A673 (cell line): ENCODE measurements at places on chromosomes 1 and 21.

- DNase-seq = no peak
Observed at GRCh38 chr1:225707824-225708223, 54.9 kb upstream of the ENAH start.

DNA sequence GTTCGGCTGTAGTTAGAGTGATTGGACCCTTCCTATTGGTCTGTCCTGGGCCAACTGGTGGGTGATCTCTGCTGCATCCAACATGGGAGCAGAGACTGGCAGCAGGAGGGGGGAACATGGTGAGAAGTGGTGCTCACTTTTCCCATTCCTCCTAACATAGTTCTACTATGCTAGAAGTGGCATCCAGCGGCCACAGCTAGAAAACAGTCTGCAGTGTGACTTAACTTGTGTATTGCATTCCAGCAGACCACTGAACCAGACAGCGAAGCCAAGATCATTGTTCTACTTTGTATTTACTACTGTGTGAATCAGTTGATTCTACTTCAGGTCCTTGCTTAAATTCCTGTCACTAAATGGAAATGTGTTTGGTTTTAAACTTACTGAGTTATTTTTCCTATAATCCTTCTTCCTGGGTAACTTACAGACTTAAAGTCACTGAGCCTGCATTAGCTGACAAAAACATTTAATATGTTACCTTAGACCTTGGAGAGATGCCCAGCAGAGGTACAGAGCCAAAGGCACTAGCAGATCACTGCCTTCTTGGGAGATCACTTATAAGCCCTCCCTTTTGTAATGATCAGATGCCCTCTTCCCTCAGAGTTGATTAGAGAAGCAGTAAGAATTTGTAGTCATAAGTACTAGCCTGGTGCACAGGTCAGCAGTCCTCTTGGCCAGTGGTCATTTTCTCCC lies 8.2 kb downstream of the FABP3 start:
- no peak for DNase-seq

- DNase-seq = no peak
Observed at GRCh38 chr1:1758059-1758621, 20.1 kb downstream of the NADK start.

DNA sequence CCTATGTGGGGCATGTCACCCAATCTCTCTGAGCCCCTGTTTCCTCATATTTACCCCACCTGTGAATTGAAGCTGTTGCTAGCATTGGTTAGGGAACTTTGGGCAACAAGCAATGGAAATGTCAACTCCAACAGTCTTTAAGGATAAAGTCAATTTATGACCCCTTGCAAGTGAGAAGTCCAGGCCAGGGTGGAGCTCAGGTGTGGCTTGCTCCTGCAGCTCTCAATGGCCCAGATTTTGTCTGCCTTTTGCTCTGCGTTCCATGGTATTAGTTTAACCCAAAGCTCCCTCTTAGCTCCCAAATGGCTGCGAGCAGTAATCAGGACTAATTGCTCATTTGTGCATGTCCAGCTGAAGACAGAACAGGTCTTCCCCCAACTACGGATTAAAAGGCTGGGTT lies 70.4 kb upstream of the ABCG1 start:
- no peak for DNase-seq

- DNase-seq = no peak
Observed at GRCh38 chr1:62362061-62362917, 43.1 kb upstream of the KANK4 start.

DNA sequence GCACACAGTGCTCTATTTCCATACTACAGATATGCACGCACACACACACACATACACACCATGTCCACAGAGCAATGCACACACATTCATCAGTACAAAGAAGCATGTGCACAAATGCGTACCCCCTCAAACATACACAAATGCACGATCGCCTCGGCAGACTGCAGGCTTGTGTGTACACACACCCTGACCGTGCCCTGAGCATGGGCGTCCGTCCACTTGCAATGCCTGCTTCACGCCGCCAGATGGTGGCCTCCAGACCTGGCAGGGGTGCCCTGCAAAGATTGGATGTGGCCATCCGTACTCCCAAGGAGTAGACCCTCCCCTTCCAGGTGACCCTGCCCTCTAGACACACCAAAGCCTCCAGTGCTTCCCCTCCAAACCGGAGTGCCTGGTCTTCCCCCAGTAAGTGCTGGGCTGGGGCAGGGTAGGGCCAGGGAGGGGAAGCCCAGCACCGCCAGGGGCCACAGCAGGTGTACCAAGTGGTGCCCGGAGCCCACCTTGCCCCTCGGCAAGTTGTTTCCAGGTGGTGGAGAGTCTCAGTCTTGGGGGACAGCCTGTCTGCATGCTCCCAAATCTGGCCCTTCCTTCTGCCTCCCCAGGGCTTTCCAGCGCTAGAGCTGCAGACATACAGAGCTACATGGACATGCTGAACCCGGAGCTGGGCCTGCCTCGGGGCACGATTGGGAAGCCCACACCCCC lies 20.6 kb downstream of the ESPN start:
- no peak for DNase-seq

GRCh38 chr1:162236201-162236600 lies 140.5 kb downstream of the SPATA46 start:
- DNase-seq = no peak

- no peak for DNase-seq
Observed at GRCh38 chr1:55747408-55747841, 532.3 kb upstream of the USP24 start.

GRCh38 chr1:13570924-13571323 lies 12.7 kb upstream of the PDPN start:
- no peak for DNase-seq

DNA sequence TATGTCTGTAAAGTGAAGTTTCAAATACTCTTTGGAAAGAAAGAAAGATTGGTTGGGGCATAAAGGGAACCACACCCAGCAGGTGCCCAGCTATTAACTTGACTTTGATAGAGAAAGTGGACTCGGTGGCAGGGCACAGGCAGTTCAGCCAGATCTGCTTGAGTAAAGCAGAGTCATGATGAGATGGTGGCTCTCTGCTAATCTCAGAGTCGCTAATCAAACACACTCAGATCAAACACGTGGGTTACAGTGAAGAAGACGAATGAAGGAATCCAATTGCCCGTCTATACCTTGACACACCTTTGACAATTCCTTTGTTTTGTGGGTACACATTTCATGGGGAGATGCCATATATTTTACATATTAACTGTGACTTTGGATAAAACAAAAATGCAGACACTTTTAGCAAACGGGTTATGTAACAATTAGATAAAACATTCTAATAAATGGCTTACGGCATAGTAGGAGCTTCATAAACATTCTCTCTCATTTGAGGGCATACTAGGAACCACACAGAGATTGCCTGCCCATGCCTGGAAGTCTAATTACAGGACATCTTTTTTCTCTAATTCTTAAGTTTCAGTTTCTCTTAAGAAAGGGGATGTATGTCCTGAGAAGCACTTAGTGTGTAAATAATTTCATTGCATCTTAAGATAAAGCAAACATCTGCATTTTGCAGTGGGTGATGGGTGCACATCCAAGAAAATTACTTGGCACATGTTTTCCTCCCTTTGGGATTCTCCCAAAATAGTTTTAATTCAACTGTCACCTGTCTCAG lies 7.2 kb downstream of the CBR1 start:
- no peak for DNase-seq

- no peak for DNase-seq
Observed at GRCh38 chr1:29629401-29629800, 393.1 kb downstream of the PTPRU start.

DNA sequence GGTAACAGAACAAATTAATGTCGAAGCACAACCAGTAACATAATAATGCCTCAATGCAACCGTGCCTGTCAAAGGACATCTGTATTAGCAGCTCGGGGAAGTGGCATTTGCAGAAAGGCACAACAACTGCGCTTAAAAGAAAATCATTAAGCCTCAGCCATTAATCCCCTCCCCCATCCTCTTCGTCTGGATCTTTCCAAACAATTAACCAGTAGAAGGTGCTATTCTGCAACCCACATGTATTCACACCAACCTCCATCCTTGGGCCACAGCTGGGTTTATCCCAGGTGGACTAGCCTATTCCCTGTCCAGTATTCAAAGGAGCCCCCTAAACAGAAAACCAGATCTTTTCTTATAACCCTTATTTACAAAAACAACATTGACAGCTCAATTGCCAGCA lies 2.6 kb downstream of the RERE start:
- peak; percentile 29 for DNase-seq

DNA sequence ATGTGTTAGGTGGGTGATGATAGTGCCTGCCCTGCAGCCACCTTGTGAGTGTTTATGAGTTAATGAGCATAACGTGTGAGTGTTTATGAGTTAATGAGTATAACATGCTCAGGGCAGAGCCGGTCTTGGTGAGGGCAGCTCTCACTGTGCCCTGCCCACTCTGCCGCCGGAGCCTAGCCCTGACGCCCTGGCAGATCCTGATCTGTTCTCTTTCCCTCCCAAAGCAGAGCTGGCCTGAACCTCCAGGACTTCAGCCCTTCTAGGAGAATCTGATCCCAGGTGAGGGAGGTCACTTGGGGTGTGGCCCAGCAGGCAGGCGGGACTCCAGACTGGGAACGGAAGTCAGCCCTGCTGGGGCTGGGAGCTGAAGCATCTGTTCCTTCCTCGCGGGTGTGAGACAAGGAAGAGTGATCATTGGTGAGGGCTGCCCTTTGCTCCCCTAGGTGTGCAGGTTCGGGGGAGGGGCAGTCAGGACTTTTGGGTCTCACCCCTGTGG lies 5.7 kb downstream of the FBLIM1 start:
- no peak for DNase-seq

- no peak for DNase-seq
Observed at GRCh38 chr1:52880206-52880605, 37.6 kb downstream of the ZYG11A start.

GRCh38 chr1:229043115-229043514 lies 227.8 kb upstream of the RAB4A start:
- DNase-seq = no peak

DNA sequence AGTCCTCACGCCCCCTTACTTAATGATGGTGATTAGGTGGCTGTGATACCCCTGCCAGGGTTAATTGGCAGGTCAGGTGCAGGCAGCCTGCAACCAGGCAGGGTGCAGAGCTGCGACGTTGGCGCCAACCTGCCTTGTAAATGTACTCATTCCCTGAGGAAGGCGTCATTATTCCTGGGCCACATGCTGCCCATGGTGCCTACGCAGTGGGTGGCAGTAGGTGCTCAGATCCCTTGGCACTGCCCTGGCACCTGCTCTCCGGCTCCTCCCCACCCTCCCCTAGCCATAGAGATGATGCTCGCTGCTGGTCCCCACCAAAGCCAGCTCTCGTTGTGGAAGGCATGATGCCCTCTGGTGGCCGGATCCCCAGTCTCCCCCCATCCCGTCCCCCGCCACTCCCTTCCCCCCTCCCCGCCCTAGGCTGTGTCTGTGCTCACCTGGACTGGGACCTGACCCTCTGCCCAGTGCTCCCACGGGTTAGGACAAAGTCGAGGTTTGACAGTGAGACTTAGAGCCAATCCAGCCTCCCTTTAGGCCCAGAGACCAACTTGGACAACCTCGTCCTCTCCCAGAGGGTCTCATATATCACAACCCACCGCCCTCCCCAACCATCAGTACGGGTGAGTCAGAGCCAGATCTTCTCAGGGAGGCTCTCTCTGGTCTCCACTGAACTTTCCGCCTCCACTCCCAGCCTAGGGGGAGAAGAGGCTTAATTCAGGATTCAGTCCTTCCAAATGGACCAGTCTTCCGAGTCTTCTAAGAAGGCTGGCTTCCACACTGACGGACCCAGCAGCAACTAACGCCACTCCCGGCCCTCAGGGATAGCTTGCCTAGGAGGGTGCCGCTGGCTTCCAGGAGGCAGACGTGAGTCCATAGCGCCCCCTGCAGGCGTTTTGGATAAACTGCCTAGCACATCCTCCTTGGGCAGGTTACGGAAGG lies 5.7 kb downstream of the KRTCAP2 start:
- peak; percentile 93 for DNase-seq

DNA sequence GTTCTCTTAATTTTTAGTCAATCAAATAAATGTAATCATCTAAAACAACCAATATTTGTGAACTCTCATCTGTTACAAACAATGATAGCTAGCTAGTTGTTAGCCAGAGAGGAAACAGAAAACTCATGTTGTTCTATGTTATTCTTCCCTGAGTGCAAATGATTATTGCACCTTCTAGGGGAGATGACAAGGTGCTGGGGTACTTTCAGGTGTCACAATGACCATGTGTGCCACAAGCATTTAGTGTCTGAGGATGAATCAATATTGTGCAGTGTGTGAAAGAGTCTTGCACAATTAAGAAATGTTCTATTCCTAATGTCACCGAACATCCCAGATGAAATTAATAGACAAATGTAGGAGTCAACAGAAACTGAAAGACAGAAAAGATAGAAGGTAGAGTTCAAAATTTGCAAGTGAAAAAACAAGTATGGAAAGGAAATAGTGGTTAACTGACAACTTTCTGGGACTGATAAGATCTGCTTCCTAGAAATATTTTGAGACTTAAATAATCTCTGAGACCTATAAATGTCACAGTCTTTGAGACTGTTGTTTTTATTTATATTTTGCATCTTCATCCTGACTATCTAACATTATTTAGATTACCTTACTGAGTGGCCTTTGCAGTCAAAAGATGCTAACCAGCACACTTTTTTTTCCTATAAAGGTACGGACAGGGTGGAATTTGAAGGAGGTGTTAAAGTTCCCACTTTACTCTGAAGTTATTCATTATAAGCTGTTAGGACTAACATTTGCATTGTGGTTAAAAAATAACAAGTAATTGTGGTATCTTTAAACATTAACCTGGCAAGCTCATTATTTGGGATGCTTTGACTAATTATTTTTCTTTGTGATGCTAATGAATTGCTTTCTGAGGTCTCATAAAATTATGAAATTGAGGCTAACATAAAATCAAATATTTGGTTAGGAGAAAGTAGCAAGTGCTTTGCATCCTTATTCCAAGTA lies 21.6 kb upstream of the DPYD start:
- DNase-seq = no peak

DNA sequence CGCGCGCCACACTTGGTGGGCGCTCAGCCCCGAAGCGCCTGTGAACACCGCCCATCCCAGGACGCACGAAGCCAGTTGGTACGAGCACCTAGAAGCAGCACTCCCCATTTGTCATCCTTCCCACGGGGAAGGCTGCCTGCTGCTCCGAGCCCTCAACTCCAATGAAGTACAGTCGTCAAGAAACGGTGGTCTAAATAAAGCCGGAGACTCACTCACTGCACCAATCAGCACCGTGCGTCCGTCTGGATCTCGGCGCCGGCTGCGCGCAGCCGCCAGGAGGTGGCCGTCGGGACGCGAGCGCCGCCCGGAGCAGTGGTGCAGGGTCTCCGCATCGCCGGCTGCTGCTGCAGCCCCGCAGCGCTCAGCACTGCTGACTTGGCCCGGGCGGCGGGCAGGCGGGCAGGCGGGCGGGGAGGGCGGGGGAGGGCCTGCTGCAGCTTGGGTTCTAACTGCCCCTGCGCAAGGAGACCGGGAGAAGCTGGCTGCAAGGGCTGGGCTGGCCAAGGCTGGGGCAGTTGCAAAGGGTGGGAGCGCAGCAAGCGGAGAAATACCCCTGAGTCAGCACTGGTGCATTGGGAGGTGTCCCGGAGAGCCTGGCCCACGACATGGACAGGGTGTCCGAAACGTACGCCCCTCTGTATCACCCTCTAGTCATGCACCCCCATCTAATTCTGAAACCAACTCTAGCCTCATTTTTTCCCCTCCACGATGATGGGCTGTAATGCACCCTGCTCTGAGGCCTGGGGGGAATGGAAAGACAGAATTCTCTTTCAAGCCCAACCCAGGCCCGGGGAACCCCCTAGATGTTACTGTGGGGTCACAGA lies 35.8 kb upstream of the H6PD start:
- DNase-seq = peak; percentile 48
